Brain pericyte (primary cell): ENCODE measurements at places on chromosomes 2 and 18.

DNA sequence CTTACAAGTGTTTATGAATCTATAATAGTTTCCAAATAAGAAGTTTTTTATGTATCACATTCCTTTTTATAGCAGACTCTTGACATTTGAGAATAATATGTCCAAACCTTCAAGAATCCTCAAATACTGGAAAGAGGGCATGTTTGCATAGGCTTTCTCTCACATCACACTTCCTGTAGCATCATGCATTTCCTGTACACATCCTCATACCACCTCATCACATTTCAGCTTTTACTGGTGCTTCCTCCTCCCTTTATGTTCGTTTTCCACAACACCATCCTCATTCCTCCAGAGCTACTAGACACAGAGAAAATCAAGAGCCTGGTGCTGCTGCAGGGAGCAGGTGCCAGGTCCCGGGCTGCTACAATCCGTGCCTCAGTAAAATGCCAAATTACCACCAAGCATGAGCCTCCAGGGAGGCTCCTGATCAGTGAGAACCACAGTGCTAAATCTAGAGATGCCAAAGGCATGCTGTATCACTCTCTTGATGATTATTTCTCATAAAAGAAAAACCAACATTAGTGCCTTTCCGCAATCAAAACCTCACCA, 137.7 kb upstream of the CYP1B1 start:
- DNase-seq: no peak

DNA sequence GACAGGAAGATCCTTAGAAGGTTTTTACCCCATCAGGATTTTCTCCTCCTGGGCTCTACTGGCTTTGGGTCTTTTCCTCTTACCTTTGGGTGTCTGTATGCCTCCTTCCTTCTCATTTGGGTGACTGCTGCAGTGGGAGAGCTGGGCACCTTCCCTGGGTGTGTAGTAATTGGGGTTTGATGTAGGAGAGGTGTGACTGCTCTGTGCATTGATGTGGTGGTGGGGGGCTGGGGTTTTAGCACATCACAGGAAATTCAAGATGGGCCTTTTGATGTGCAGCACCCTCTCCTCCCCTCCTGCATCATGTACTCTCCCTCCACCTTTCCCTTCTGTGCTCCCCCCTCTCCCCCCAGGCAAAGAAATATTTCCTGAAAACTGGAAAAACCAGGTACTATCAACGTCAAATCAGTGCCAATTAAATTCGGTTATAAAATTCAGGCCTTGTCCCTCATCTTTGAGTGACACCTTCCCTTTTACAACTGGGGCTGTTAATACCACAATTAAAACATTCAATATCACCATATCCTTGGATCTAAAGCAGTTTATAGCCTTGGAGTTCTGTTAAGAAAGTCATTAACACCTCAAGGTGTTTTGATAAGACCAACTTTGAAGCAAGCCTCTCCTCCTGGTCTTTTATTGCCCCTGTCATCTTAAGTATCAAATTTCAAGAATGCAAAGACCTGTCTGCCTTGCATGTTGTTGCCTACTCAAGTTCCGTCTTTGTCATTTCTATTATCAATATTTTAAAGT, 23.3 kb downstream of the EDAR start:
- DNase-seq: no peak

DNA sequence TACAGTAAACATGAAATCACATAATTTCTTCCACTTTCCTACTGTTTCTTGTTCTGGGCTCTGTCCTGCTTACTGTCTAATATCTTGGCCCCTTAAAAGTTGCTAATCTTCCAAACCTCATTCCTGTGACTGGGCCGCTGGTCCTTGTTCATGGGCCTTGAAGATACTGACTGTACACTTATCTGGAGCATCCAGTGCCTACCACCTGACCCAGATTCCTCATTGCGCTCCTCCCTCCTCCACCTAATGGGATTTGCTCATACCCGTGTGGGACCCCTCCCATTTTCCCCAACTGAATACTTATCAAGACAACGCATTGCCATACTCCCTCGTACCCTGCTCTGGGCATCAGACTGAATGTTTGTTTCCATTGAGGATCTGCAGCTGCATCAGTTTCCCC, 6.1 kb upstream of the IL37 start:
- no peak for DNase-seq

- no peak for DNase-seq
These were observed 608.2 kb upstream of the ACVR2A start for GRCh38 chr2:147236601-147237000.

DNA sequence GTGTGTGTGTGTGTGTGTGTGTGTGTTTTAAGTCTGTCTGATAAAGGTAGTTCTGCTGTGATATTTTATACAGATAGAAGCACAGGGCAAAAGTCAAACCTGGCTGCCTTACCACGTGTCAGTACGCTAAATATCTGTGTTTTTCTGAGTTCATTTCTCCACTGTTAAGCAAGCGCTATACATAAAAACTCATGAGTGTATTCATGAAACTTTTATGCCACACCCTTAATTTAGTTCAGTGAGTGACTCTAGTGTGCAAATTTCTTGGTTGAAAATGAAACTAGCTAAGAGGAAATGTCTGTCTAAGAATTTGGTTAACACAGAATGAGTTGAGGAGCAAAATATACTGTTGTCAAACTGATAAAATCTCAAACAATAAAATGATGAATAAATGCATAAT, 11.2 kb downstream of the CASP10 start:
- DNase-seq: no peak

- DNase-seq: no peak
These were observed 30.8 kb upstream of the GLS start for GRCh38 chr2:190849774-190850173.

DNA sequence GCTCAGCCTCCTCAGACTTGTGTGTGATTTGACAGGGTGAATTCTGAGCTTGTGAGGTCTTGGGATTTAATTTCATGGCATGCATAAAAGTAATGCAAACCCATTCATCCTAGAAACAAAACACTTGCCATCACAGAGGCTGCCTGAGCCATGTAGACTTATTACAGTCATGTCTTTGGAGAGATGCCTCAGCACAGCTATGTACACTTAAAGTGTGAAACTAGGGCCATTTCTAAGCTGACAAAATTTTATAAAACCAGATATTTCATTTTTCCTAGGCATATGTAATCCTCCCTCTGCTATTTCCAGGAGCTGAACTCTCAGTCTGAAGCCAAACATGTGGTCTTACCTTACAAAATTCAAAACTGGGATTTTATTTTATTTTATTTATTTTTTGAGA, 322.2 kb upstream of the SPHKAP start:
- no peak for DNase-seq

GRCh38 chr2:205543937-205544702, 138.2 kb upstream of the NRP2 start:
- no peak for DNase-seq

- DNase-seq: no peak
These were observed 99.7 kb upstream of the SERTAD2 start for GRCh38 chr2:64753399-64753798.

DNA sequence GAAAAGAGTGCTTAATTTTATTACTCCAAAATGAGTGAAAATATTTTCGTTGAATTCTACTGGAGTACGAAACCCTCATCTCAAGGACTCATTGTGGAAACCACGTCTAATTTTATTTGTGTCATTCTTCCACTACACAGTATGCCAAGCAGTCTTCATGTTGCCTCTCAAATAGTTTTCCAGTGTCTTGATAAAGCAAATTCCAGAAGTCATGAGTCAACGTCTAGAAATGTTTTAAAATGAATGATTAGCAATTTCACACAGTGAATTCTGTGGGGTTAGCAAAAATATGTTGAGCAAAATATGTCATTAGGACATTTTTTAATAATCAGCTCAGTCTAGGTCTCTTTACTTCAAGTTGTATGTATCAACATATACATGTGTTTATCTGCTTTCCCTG, 865.5 kb downstream of the DSC3 start:
- no peak for DNase-seq

DNA sequence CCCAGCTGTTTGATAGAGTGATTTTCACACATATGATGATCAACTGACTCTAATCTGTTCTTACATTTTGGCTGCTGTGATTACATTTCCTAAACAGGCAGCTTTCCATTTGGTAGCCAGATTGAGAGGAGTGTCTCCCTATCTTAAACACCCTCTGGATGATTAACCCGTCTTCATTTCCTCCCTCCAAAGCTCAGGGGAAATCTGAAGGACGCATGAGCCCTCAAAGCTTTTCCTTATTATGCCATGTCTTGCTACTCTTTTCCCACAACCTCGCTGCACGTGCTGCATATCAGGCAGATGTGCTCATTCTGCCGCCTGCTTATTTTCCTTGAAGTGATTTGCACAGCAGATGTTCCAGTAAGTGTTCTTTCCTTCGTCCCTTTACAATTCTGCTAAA, 837.4 kb downstream of the LRRTM4 start:
- no peak for DNase-seq

GRCh38 chr2:133608291-133608690, 40.0 kb upstream of the NCKAP5 start:
- DNase-seq: no peak

DNA sequence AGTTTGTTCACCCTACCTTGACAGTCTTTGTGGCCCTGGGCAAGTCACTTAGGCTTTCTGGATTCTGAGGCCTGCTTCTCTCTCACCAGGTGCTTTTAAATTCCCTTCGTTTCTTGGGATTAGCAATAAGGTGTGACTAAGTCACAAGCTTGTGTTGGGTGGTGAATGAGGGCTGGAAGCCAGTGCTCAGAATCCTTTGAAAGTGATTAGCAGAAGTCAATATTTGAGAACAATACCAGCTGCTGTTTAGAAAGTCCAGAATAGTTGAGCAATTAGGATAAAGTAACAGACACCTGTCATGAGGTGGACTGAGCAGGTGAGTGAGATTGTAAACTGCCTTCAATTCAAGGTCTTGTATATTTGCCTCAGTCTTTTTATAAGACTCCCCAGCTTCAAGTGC, 19.3 kb upstream of the MGAT5 start:
- no peak for DNase-seq

- no peak for DNase-seq
These were observed 119.1 kb upstream of the STPG4 start for GRCh38 chr2:47274054-47274782.

GRCh38 chr2:120520929-120521912, 175.3 kb downstream of the INHBB start:
- no peak for DNase-seq

GRCh38 chr2:164937864-164938401, 17.4 kb downstream of the SLC38A11 start:
- DNase-seq: no peak

- no peak for DNase-seq
These were observed at the start of gene SPP2 for GRCh38 chr2:234050455-234051135. Gene SPP2, plus strand, starts transcription at chr2:234050702. Its CDS starts 85 bp downstream, at chr2:234050787.
